Mesendoderm (in vitro differentiated cells): ENCODE measurements at places on chromosomes 3 and 15.

GRCh38 chr3:56851966-56852884 is 50.5 kb upstream of the ARHGEF3 start:
- DNase-seq = no peak

DNA sequence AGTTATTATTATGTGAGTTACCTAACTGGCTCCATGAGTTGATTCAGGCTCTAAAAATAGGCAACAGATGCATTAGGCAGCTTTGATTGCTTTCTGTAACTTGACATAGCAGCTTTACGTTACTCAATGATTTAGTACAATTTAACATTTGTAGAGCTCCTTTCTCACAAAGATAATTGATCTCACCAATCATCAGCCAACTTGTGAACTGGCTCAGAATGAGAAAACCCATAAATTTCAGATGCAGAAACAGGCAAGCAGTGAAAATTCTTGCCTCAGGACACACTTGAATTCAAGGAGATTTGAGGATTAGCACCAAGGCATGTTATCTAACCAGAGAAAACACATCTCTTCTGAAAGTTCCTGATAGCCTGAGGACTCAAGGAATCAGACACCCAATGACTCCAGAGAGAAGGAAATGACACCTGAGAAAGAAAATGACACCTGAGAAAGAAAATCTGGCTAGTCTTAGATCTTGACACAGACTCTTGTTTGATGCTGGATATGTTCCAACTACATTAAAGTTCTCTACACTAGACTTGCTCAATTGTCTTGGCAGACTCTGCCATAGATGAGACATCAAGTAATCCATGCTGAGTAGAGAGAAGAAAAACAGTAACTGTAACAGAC is 315.1 kb upstream of the CBLB start:
- DNase-seq = peak; percentile 88

- peak; percentile 74 for DNase-seq
Measured at GRCh38 chr3:57065588-57065987, 5.1 kb downstream of the SPATA12 start.

DNA sequence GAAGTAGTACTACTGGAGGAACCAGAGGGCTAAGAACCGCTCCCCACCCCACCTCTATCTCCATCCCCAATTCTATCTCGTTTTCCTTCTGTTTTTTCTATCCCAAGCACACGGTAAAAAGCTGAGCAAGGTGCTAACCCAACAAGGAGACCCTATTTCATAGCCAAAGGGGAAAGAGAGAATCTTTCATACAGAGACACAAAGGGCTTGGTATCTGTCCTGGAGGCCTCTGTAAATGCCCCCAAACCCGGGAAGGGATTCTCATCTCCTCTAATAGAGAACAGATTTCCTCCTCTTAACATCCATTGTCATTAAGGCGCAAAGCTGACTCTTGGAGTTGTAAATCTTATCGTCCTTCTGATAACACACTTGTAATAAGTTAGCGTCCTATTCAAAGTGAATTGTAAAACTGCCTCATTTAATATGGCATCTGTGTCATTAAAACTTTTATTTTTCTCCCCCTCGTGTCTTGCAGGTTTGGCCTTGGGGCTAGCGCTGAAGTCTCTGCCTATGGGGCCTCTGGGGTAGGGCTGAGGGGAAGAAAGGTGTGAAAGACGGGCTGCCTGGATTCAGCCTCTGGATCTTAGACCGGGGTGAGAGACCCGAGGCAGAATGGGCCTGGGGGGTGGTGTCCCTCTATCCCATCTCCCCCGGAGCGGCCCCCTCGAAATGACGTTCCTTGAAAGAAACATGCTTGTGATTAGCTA is 12.1 kb downstream of the NR2F2 start:
- no peak for DNase-seq

DNA sequence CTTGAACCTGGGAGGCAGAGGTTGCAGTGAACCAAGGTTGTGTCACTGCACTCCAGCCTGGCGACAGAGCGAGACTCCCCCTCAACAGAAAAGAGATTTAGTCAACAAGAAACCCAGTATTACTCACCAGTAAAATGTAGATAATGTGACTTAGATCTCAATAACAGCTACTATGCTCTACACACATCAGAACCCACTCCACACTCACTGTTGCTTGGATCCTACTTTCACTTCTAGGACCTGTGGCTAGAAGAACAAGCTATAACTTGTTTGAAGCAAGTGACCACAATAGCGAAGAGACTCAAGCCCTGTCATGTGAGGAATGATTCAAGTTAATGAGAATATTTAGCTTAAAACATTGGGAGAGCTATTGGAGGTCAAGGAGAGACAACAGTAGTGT is 100.7 kb downstream of the ANXA2 start:
- no peak for DNase-seq

- peak; percentile 48 for DNase-seq
Measured at GRCh38 chr3:22951910-22952309, 251.2 kb upstream of the UBE2E2 start.

DNA sequence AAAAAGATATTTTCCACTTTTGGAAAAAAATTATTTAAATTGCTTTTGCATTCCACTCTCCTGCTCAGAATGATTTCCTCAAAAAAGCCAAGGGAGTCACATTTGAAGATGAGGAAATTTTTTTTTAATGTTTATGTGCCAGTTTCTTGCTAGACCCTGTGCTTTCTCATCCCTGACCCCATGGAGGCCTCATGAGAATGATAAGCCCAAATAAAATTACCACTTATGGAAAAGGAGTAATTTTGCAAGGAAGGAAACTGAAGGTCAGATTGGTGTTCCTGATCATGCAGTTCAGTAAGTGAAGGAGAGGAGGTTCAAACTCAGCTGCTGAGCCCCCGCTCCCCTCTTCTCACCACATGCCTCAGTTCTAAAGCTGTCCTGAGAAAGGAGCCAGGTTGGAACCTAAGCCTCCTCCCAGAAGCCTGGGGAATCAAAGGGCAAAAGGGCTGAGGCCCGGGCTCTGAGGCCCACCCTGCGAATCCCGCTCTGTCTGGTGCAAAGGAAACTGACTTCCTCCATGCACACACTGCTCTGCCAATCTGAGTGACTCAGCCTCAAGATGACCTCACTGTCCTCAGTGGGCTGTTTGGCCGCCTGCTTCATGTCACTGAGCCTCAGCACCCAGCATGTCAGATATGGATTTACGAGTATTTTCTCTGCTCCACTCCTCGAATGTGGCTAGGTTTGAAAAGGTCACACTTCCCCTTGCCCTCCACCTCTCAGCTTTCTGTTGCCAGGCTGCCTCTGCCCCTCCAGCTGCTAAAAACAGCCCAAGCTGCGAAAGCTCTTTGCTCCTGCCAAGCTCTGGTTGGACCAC is 56.9 kb upstream of the FLNB start:
- peak; percentile 53 for DNase-seq

DNA sequence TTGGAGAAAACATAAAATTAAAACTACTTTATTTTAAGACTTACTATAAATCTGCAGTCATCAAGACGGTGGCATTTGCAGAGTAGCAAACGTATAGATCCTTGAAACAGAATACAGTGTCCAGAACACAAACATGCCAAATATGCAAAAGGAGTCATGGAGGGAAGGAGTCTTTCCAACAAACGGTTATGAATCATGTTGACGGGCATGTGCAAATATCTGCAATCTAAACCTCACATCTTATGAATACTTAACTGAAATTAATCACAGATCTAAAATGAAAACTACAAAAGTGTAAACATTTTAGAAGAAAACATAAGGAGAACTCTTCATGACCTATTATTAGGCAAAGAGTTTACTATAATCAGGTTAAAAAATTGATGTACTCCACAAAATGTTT is 69.4 kb downstream of the TFRC start:
- DNase-seq = no peak

GRCh38 chr15:51516291-51516690 is 106.3 kb downstream of the DMXL2 start:
- DNase-seq = no peak

GRCh38 chr3:10526366-10526765 is 21.0 kb upstream of the ATP2B2 start:
- DNase-seq = no peak

GRCh38 chr15:34850121-34850520 is 54.8 kb upstream of the ACTC1 start:
- no peak for DNase-seq

DNA sequence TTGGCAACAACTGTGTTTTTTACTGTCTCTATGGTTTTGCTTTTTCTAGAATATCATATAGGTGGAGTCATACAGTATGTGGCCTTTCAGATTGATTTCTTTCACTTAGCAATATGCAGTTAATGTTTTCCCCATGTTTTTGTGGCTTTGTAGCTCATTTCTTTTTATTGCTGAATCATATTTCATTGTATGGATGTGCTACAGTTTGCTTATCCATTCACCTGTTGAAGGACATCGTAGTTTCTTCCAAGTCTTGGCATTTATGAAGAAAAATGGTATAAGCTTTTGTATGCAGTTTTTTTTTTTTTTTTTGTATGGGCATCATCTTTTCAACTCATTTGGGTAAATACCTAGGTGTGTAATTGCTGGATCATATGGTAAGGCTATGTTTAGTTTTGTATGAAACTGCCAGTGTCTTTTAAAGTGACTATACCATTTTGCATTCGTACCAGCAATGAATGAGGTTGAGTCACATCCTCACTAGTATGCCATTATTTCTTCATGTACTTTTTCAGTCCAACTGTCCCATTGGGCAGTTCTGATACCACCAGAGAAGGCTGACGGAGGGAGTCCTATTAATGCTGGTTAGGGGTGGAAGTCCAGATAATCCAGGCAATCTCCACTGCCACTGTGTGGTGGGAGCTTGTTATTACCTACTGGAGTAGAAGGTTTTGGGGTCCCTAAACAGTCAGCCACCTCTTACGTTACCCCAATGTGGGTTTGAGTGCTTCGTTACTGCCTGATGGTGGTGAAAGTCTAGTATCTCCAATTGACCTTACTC is 210.5 kb downstream of the DOCK3 start:
- peak; percentile 52 for DNase-seq

DNA sequence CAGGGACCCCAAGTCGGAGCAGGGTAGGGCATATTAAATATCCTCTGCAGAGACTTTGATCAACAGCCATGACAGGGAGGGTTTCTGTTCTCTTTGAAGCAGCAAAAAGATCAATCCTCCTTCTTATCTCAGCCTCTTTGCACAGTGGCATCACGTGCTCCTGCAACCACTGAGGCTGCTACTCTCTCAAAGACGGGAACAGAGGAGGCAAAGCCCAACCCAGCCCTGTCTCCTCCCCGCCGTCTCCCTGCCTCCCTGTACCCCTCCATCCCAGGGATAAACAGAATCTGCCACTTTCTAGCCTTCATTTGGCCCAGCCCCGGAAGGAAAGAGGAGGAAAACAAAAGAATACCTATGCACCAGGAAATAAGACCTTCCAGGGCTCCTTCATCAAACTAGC is 7.5 kb upstream of the TBC1D21 start:
- no peak for DNase-seq

GRCh38 chr15:70294731-70295305 is 197.1 kb upstream of the TLE3 start:
- no peak for DNase-seq

DNA sequence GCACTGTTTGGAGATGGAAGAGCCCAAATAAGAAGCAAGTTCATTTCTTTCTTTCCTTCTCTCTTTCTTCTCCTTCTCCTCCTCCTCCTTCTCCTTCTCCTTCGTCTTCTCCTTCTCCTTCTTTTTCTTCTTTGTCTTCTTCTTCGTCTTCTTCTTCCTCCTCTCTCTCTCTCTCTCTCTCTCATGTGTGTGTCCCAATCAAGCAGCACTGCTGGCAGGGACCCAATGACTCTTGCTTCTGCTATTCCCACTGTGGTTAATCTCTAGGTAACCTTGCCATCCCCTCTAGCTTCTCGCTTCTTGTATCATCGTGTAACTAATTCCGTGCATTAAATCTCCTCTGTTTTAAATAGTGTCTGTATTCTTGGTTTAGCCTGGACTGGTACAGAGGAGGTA is 26.1 kb upstream of the ZNF280D start:
- DNase-seq = no peak

GRCh38 chr3:72549761-72550581 is 298.3 kb downstream of the SHQ1 start:
- DNase-seq = no peak

- DNase-seq = no peak
Measured at GRCh38 chr3:144629381-144629780, 657.8 kb downstream of the DIPK2A start.

GRCh38 chr3:175193815-175194518 is 334.8 kb downstream of the NAALADL2 start:
- no peak for DNase-seq

GRCh38 chr15:82312586-82313349 is 36.5 kb downstream of the GOLGA6L10 start:
- no peak for DNase-seq

GRCh38 chr15:39407116-39407515 is 173.8 kb upstream of the THBS1 start:
- no peak for DNase-seq

GRCh38 chr3:175728566-175728965 is 869.4 kb downstream of the NAALADL2 start:
- no peak for DNase-seq

DNA sequence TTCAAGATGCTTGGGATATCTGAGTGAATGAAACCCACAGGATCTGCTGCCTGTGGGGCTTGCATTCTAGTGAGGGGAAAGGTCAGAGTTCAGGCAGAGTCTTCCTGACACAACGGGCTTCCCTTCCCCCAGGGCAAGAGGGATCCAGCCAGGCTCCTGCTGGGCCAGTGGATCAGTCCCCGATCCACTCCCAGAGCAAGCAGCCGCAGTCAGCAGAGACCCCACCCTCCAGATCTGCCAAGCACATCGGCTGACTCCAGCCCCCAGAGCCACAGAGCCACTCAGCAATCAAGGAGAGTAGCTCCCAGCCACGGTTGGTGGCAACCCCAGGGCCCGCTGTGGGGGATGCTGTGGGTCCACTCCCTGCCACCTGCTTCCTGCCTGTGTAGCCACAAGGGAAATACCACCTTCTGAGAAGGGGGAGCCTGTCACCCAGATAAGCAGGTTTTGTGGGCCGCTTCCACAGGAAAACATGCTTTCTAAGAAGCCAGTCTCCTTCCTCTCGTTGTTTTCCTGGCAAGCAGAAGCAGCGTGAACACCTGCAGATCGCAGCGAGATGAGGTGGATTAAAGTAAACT is 44.9 kb downstream of the CPN2 start:
- no peak for DNase-seq

DNA sequence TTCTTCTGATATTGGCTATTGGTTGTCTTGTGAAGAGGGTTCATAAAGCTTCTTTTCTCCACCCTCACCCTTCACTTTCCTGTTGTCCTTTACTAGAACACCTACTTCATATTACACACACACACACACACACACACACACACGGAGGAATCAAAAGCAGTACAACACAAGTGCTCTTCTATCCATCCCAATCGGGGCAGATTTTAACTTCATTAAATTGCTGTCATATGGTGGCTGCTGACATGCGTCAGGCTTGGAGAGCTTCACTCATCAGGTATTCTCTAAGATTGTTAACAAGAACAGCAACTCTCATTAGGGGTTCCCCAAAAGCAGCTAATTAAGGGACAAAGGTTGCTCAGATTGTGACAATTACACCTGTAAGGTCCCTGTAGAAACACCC is 239.1 kb upstream of the MEIS2 start:
- no peak for DNase-seq

GRCh38 chr15:56942118-56942517 is 23.7 kb downstream of the TCF12 start:
- no peak for DNase-seq

GRCh38 chr3:141083226-141083625 is 32.1 kb downstream of the SPSB4 start:
- no peak for DNase-seq

- no peak for DNase-seq
Measured at GRCh38 chr3:19961960-19962359, 15.1 kb downstream of the RAB5A start.
